Kidney tubule cell (primary cell): ENCODE measurements at places on chromosomes 3 and 15.

- DNase-seq = no peak
Measured at GRCh38 chr3:30201715-30202114, 404.7 kb upstream of the TGFBR2 start.

GRCh38 chr15:63040509-63040908, 2.0 kb upstream of the TPM1 start:
- DNase-seq = peak; percentile 89

DNA sequence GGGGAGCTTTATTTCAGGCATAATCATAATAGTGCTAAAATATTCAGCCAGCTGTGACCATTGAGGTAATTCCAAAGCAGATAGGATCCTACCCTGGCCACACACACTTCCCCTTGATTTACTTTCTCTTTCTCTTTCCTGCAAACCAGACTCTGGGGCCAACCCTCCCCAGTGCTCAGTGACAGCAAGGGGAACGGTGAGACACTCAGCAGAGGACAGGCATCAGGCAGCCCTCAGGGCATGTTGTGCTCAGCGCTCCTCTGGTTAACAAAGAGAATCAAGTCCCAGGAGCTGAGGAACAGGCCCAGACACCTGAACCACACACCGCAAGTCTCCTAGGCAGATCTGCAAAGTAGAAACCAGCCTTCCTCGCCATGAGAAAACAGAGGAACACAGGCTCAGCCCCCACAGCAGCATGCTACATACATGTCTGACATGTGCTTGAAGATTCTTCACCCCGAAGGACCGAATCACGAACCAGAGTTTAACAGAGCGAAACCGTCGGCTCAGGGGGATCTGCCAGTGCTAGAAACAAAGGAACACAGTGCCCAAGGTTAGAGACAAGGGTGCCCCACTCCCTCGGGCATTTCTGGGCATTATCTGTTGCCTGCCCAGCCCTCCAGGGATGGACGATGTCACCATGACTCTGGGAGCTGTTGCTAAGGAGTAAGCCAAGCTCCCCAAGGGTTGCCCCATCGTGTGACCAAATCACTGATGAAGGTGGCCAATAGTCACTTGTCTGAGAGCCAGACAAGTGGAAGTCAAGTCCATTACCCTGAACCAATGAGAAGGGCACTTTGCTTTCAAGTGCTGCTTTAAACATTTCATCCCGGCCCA, 17.5 kb downstream of the HDC start:
- DNase-seq = peak; percentile 65

- DNase-seq = no peak
Measured at GRCh38 chr15:100835636-100836035, 44.0 kb upstream of the ALDH1A3 start.

- DNase-seq = peak; percentile 75
Measured at GRCh38 chr3:81249540-81250029, 511.9 kb downstream of the GBE1 start.

GRCh38 chr3:37741644-37742043, 120.0 kb upstream of the CTDSPL start:
- peak; percentile 55 for DNase-seq

DNA sequence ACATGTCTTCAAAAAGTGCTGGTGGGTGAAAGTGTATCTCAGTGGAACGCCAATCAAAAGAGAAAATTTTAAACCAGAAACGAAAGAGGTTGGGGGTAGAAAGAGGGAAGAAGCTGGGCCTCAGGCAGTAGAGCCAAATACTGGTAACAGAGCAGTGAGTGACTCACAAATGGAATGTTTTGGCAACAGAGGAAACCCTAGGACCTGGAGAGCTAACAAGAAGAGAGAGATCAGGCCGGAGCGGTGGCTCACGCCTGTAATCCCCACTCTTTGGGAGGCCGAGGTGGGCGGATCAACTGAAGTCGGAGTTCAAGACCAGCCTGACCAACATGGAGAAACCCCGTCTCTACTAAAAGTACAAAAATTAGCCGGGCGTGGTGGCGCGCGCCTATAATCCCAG, 450.8 kb upstream of the NAALADL2 start:
- peak; percentile 38 for DNase-seq

DNA sequence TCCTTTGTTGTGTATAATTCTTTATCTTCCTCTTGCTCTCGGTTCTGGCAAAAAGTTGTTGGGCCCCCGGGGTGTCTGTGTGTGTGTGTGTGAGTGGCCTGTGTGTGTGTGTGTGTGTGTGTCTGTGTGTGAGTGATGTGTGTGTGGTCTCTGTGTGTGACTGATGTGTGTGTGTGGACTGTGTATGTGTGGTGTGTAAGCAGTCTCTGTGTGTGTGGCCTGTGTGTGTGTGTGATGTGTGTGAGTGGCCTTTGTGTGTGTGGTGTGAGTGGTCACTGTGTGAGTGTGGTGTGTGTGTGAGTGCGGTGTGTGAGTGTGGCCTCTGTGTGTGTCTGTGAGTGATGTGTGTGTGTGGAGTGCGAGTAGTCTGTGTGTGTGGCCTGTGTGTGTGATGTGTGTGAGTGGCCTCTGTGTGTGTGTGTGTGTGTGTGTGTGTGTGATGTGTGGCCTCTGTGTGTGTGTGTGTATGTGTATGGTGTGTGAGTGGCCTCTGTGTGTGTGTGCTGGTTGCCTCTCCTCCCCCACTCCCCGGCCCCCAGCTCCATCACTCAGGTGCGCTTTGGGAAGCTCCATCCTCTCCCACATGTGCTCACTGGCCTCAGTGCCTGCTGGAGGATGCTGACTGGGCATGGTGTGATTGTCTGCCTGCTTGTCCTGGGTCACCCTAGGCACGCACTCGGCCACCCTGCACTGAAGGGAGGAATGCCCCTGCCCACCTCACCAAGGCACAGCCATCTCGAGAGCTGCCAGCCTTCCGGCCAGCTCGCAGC, 8.8 kb downstream of the LINGO1 start:
- DNase-seq = no peak

DNA sequence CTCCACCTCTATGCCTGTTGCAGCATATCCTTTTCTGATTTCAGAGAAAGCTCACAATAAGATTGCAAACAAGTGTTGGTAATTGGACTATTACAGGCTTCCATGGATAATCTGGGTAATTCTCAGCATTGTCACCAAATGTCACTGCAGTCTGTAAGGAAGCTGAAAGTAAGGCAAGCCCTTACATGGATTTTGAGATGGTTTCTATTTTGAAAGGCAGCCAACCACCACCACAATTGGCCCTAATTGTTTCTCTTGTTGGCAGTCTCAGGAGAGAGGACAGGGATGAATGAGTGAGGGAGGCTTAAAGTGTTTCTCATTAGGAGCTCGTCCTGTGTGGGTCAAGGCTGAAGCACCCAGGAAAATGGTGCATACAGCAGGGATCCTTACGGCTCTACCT, 879.9 kb downstream of the TUSC7 start:
- no peak for DNase-seq

- DNase-seq = no peak
Measured at GRCh38 chr15:64095431-64095794, 369 bp upstream of the SNX1 start.

DNA sequence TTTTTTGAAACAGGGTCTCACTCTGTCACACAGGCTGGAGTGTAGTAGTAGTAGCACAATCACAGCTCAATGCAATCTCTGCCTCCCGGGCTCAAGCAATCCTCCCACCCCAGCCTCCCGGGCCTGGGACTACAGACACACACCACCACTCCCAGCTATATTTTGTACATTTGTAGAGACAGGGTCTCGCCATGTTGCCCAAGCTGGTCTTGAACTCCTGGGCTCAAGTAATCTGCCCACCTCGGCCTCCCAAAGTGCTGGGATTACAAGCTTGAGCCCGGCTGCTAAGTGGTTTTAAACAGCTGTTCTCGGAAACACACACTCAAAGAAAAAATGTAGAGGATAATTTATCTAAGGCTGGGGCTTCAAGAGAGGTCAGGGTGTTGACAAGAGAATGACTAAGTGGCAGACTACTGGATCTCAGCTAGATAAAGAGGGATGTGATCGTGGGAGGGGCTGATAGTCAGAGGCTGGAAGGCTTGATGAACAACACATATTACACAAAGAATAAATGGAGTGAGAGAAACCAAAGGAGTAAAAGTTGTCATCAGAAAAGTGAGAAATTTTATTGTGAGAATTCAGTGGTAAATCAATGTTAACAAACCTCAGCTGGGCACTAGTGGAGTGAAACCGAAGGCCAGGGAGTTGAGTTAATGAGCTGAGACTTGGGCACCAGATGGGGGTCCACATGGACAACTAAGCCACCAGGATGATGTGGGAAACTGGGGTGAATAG, 6.7 kb downstream of the CCR5AS start:
- DNase-seq = no peak

DNA sequence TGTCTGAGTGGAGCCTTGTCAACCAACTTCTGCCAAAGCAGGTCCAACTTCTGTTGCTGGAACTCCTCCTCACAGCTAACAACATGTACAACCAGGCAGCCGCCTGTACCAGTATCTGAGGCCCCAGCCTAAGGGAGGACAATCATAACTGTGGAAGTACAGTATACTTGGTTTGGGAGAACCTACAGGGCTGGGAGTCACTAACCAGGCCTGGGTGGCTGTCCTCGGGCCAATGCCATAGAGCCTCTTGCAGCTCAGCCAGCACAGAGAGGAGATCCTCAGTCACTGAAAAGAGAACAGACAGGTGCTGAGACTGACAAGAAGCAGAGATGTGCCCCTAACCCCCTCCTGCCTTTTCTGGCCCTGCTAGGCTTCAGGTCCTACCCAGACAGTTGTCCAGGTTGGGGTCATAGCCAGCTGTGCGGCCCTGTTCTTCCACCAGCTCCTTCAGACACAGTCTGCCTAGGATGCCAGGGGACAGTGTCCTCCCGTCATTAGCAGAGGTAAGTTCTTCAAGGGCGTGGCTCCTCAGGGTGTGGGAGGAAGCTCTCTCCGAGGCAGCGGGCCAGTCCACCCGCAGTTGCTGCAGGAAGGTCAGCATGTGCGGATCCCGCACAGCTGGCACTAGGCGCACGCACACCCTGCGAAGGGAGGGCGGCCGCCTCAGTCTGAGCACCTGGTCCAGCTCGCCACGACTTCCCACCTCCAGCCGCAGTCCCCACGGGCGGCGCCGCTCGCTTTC, 980 bp downstream of the DALRD3 start:
- no peak for DNase-seq

DNA sequence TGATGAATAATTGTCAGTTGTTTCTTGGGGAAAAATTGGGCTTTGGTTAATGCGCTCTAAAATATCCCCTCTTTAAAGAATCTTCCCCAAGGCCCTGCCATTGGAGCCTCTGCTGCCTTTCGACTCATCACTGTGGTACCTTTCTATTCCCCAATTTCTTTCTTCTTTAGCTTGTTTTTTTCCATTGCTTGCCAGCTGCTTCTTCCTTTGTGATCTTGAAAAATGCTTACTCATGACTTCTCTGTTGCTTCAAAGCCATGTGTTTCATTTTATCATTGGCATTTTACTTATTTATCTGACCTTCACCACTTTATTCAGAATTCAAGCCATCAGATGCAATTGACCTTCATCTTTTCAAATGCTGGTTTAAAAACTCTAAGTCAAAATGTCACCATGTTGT, 84.4 kb downstream of the SV2B start:
- DNase-seq = no peak

GRCh38 chr3:159620281-159620680, 368.4 kb upstream of the IL12A start:
- peak; percentile 16 for DNase-seq

- DNase-seq = no peak
Measured at GRCh38 chr15:59994526-59994887, 9.6 kb upstream of the FOXB1 start.

DNA sequence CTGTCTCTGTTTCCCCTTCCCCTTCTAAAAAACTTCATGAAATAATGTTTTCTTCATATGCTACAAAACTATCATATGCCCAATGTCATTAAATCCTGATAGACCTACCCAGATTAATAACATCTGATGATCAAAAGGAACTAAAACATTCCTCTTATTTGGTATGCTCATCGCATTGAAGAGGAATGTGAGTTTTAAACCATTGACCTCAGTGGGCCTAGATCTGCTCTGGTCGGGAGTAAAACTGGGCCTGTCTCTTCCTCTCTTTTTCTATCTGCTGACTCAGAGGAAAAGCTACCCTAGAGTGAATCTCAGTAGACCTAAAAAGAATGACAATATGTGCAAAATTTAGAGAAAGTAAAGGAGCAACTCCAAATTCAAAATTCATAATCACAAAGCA, 275.8 kb downstream of the SATB1 start:
- DNase-seq = no peak

- DNase-seq = no peak
Measured at GRCh38 chr3:44036850-44037249, 204.8 kb upstream of the TOPAZ1 start.

DNA sequence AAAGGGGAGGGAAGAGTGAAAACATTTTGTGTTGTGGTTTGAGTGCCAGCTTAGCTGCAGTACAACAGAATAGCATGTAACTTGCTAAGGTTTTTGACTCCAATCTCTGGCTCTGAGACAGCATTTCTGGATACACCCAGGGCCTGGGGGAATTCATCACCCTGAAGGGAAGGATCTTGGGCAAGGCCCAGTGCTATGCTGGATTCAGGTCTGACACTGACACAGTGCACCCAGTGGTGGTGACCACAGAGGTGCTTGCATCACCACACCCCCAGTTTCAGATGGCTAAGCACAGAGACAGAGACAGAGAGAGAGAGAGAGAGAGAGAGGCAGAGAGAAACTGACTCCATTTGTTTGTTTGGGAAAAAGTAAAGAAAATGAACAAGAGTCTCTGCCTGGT, 74.1 kb upstream of the KBTBD8 start:
- peak; percentile 3 for DNase-seq

- DNase-seq = peak; percentile 74
Measured at GRCh38 chr3:16864610-16865313, 20.0 kb upstream of the PLCL2 start.

GRCh38 chr3:128488991-128489673, 3.9 kb downstream of the GATA2 start:
- peak; percentile 60 for DNase-seq

DNA sequence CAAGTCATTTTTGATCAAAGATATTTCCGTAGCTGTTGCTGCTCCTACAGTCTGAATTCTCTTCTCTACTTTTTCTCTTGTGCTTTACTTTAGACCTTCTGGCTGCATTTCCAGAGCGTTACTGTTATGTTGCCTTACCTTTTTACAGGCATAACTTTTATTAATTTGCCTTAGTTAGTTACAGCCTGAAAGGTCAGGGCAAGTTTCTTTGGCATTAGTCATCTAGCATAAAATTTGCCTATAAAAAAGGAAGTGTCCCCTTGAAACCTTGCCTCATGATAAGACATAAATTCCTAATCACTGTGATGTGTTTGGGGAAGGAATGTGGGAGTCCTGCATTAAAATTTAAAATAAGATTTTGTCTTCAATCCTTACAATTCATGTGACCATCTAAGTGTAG, 618.5 kb downstream of the NR2F2 start:
- peak; percentile 7 for DNase-seq
